Ascending aorta (tissue), 2 donors: ENCODE measurements at places on chromosomes 11 and 22. TPM values are rescaled to one million over a fixed set of nuclear protein-coding genes. Genes with fewer than 3 reads are reported as not detected.

MS4A15 gene
- not detected for total RNA-seq

LYVE1 gene
- total RNA-seq, result 66.3 TPM

ANKK1 gene
- total RNA-seq, result not detected

DNA sequence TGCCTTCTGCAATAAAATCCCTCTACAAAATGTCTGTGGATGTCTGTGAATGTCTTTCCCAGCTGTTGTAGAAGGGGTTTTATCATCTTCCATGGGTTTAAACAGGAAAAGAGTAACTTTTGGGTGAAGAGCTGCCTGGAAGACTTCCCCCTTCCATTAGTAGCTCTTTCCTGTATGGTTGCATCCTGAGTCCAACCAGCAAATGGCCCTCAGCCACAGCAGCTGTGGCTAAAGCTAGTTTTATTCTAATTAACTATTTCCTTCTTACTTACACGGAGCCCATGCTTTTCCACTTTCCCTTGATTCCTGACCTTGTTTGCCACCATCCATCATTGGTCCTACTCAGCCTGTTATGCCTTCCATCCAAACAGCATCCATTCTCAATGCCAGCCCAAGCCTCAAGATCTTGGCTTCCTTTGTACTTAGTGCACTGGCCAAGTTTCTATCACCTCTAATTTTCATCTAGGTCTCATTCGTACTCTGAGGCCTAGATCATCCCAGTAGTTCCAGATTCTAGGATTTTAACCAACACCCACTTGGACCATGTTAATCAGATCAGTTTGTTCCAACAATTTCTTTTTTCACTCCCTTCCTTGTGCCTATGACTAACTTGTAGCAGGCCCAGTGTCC lies 41.5 kb upstream of the CADM1 start:
- DNase-seq, result no peak
- H3K36me3 ChIP-seq, result no peaks in the 10 kb centered on the region
- no peak overlapping the region for H3K27ac ChIP-seq
- no peaks in the 10 kb centered on the region for H3K4me1 ChIP-seq
- no peaks in the 10 kb centered on the region for H3K27me3 ChIP-seq

DNA sequence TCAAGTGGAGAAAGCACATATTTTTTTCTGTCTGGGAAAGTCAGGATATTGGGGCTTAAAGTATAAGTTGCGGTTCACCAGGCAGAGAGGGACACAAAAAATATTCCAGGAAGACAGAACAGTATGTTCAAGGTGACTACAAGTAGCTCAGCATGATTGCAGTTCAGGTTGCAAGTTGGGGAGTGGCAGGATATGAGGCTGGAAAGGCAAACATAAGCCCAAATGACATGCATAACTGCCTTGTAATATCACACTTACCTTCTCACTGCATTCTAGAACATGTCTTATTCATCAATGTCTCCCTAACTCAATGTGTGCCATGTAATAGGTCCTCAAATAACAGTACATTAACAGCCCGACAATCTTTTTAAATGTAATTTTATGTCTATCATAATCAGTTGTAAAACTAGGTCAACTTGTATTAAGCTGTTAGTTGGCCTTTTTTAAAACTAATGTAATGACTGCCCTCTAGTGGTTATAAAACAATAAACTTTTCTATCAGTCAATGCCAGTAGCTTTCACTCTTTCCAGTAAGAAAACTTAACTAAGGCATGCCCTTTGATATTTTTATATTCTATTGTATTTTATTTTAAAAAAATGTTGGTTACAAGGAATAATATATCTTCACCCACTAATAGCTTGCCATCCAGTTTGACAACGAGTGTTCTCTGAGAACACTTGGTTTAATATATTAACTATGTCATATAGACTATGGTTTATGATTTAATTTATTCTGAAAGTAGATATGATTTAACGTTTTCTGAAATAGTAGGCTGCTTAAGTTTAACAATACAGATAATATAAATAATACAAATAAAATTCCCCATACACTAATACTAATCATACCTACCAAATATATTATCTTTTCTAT lies 39.4 kb upstream of the CFAP300 start:
- no peaks in the 10 kb centered on the region for H3K36me3 ChIP-seq

HMOX1 gene
- 27.1 TPM for total RNA-seq

GRCh38 chr11:57278721-57279095 lies 41.7 kb upstream of the APLNR start:
- no peaks in the 10 kb centered on the region for H3K27me3 ChIP-seq
- DNase-seq, result no peak
- no peaks in the 10 kb centered on the region for H3K4me1 ChIP-seq
- no peak overlapping the region for H3K27ac ChIP-seq
- no peak overlapping the region for H3K4me3 ChIP-seq

- no peak for DNase-seq
- H3K27me3 ChIP-seq, result no peaks in the 10 kb centered on the region
- H3K27ac ChIP-seq, result no peak overlapping the region
- peaks cover 11% of the 10 kb centered on the region for H3K4me1 ChIP-seq
Observed at GRCh38 chr22:44365832-44366231, 53.1 kb upstream of the SHISAL1 start.

WNT7B gene
- total RNA-seq, result not detected

DNA sequence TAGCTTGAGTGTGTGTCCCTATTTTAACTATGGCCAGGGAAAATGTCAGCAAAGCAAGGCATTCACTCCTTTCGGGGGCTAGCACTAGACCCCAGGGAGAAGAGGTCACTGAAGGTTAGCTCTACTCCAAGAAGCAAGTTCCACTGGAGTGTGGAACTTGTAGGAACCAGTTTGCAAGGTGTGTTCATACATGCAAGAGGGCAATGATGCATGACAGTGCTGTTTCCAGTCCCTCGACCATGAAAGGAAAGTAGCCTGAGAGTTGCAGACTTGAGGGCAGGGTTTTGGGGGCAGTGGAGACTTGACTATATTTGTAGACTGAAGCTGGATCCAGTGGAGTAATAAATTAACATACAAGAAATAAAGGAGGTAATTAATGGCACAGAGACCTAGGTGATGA lies 21.6 kb upstream of the SLC36A4 start:
- H3K4me3 ChIP-seq, result no peak overlapping the region
- no peak for DNase-seq
- no peak overlapping the region for H3K27ac ChIP-seq
- no peaks in the 10 kb centered on the region for H3K36me3 ChIP-seq
- no peaks in the 10 kb centered on the region for H3K27me3 ChIP-seq
- H3K4me1 ChIP-seq, result no peaks in the 10 kb centered on the region

CHRNA10 gene
- not detected for total RNA-seq

GRCh38 chr22:19874307-19875060 lies 19.8 kb upstream of the GNB1L start:
- peaks cover 12% of the 10 kb centered on the region for H3K36me3 ChIP-seq
- DNase-seq, result peak; percentile 7
- no peak overlapping the region for H3K4me3 ChIP-seq
- H3K4me1 ChIP-seq, result peaks cover 20% of the 10 kb centered on the region
- no peaks in the 10 kb centered on the region for H3K27me3 ChIP-seq

RAB3IL1 gene
- 23.2 TPM for total RNA-seq

- no peak for DNase-seq
- H3K4me1 ChIP-seq, result no peaks in the 10 kb centered on the region
- H3K36me3 ChIP-seq, result peaks cover 20% of the 10 kb centered on the region
- no peak overlapping the region for H3K4me3 ChIP-seq
Observed at GRCh38 chr11:117333917-117334316, 6.3 kb downstream of the CEP164 start.

DNA sequence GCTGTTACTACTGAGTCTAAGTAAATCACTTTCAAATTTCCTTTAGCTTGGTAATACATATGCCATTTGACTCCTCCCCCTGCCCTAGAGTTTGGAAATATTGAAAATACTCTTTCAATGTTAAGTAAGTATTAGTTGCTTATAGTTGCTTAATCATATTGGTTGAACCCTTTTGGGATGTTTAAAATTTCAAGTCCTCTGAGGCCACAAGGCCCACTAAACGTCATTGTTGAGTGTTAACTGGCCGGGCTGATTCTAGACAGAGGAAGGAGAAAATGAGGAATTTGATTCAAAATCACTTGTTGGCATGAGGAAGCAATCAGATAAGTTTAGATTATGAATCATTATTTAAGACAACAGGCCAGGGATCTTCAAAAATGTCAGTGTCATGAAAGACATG lies 8.5 kb downstream of the NAV2 start:
- no peak for DNase-seq
- no peaks in the 10 kb centered on the region for H3K27me3 ChIP-seq
- H3K36me3 ChIP-seq, result peaks cover 9% of the 10 kb centered on the region
- no peak overlapping the region for H3K4me3 ChIP-seq
- H3K27ac ChIP-seq, result peak overlapping the region; percentile 98

GRCh38 chr11:117316197-117316961 lies at the start of gene BACE1:
Gene BACE1, minus strand, starts transcription at chr11:117316256. Its CDS starts 461 bp downstream, at chr11:117315795.
- DNase-seq, result no peak
- H3K4me3 ChIP-seq, result peak within 1 kb of the TSS; percentile 95
- H3K27ac ChIP-seq, result peak within 1 kb of the TSS; percentile 44
- H3K4me1 ChIP-seq, result peaks cover 15% of the 10 kb centered on the region
- H3K27me3 ChIP-seq, result no peaks in the 10 kb centered on the region

- H3K4me1 ChIP-seq, result peaks cover 37% of the 10 kb centered on the region
- peaks cover 15% of the 10 kb centered on the region for H3K36me3 ChIP-seq
- H3K27ac ChIP-seq, result peak overlapping the region; percentile 90
Observed at GRCh38 chr22:20130731-20131596, 640 bp upstream of the ZDHHC8 start.

DNA sequence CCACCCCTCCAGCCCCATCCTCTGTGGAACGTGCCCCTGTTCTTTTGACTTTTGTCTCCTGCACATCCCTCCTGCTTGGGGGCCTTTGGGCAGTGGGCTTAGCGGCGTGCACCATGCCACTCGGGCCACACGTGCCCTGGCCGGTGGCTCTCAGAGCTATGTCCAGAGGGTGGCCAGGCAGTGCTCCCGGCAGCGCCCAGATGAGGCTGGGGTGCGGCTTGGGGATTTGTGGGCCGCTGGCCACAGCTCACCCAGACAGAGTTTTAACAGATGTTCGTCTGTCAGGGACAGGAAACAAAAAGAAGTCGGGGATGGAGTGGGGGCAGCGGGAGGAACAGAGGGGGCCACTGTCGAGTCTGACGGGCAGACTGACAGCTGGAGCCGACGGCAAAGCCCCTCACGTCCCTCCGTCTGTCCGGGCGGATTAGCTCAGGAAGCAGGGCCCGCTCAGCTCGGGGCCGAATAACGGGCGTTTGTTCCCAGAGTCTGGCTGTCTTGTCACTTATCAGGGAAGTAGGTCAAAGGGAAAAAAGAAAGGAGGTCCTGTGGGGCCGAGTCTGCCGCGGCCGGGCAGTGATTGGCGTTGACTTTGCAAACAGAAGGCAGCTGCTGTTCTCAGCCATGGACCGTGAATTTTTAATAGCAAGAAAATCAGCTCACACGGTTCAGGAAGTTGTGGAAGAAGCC lies 61.6 kb downstream of the LRP5 start:
- peak overlapping the region; percentile 96 for H3K27ac ChIP-seq
- DNase-seq, result no peak
- peak overlapping the region; percentile 21 for H3K4me3 ChIP-seq
- H3K27me3 ChIP-seq, result no peaks in the 10 kb centered on the region
- H3K4me1 ChIP-seq, result peaks cover 75% of the 10 kb centered on the region

TMEM132A gene
- 18.9 TPM for total RNA-seq

- no peaks in the 10 kb centered on the region for H3K27me3 ChIP-seq
- no peaks in the 10 kb centered on the region for H3K4me1 ChIP-seq
- no peaks in the 10 kb centered on the region for H3K36me3 ChIP-seq
- no peak overlapping the region for H3K4me3 ChIP-seq
- H3K27ac ChIP-seq, result no peak overlapping the region
- DNase-seq, result no peak
Observed at GRCh38 chr11:29780756-29781155, 236.1 kb downstream of the KCNA4 start.

RPS6KA4 gene
- 81.5 TPM for total RNA-seq

UCP3 gene
- not detected for total RNA-seq

DNA sequence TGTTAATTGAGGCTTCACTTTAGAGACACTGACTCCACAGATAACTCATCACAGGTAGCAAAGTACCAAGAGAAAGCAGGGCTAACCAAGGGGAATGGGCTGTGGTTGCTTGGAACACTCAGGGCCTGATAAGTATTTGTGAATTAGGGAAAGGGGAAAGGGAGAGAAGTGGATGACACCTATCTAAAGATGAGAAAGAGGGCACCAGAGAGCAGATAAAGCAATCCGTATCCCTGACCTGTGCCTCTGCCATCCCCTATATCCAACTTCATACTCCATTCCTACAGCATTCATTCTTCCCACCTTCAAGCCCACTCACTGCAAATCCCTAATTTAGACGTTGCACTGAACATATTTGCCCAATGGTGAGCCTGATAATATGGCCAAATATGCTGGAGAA lies 43.0 kb upstream of the API5 start:
- H3K27me3 ChIP-seq, result no peaks in the 10 kb centered on the region
- no peak overlapping the region for H3K4me3 ChIP-seq
- no peak for DNase-seq
- H3K4me1 ChIP-seq, result no peaks in the 10 kb centered on the region
- no peak overlapping the region for H3K27ac ChIP-seq

SOX10 gene
- 23.0 TPM for total RNA-seq
